Epithelial cell of proximal tubule (primary cell): ENCODE measurements at places on chromosomes 4 and X. TPM values are rescaled to one million over a fixed set of nuclear protein-coding genes. Genes with fewer than 3 reads are reported as not detected.
A peak's percentile ranks its signal among the peaks of the same experiment; 100 is the strongest.

DNA sequence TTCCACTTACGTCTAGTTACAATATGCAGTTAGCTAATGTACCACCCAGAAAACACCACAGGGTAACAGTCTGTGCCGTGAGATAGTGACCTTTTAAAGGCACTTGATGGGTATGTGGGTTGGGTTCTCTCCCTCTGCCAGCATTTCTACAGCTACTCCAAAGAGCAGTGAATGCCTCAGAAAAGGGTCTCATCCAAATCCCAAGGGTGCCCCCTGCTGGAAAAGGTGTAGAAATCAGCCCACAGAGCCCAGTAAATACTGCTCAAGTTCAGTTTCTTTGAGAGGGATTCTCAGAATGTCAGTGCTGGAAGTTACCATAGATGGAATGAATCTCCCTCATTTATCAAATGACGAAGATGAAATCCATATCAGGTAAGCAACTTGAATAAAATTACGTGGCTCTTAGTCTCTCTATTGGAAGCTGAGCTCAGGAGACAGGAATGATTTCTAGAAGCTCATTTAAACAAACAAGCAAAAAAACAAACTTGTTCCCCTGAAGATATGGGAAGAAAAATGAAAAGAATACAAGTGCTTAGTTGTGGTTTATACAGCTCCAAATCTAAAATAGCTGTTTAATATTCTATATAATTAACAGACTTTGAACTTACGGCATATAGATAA, 9.5 kb downstream of the RNF175 start:
- DNase-seq: peak; percentile 41

The HTN1 gene
- not detected in 2 replicates for total RNA-seq

The PRR32 gene
- not detected in 2 replicates for total RNA-seq

DNA sequence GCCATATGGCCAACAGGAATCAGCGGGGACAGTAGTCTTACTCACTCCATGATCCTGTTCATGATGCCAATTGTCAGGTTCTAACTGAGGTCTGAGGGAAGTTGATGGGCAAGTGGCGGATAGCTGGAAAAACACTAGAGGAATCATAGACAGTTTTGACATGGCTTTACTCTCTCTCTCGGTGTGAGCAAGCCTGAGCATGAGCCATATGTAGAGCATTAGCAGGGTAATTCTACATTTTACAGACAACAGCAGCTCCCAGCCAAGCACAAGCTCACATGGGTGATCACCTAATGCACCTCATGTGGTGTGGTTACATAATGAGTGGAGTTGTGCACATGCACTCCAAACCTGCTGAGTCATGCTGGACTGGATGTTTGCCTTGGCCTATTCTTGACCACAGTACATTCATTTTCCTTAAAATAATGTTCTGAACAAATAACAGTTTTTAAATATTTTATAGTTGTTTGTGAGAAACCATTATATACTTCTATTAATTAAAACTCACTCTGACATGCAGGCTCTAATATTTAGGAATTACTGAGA, 429.2 kb downstream of the GPAT3 start:
- no peak for DNase-seq

DNA sequence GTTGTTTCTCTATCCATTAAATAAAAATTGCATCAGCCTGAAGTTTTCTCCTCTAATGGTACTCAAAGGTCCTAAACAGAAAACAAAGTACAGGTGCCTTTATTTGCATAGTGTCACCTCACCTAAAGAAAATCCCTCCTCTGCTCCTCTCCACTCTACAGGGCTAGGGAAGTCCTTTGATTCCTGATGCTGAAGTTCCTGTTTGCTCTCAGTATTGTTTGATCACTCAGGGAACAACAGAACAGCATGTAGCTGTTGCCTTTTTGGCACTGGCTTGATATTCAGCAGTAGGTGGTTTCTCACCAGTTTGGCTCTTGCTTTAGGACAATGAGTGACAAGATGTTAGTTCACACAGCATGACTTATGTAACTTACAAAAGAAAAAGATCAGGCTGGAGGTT, 156.2 kb upstream of the SLC7A11 start:
- DNase-seq: no peak

- DNase-seq: no peak
These were observed 192.6 kb downstream of the AFAP1 start for GRCh38 chr4:7747062-7747385.

The WDR13 gene
- 64.9 and 82.8 TPM in 2 replicates for total RNA-seq

The SASH3 gene
- not detected in 2 replicates for total RNA-seq

DNA sequence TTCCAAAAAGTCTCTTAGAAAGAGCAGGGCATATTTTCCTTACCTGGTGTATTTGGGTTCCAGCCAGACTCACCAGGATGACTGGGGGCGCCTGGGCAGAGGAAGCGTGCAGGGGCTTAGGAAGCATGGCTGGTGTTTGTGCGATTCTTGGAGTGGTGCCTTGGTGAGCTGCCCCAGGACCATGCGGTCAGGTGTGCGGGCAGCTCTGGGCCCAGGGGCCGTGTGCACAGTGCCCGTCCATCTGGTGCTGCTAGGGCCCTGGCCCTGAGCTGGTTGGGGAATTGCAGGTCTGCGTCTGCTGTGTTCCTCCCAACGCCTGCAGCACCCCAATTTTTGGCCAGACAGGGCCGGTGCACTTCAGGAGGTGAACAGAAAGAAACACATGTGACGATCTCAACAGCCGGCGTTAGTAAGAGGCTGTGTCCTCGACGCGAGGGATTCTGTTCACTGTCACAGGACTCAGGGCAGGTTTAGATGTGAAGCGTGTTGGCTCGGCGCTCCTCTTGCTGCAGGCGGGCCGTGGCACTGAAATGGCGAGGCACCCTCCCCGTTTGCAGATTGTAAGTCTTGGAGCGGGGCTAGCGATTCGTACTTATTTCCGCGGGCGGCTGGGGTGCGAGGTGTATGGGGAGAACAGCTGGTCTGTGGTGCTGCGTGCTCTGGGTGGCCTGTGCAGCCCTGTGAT, 15.2 kb downstream of the RGS12 start:
- no peak for DNase-seq

The CSAG3 gene
- total RNA-seq: not detected in 2 replicates

GRCh38 chr4:94348666-94349065, 6.0 kb upstream of the HPGDS start:
- DNase-seq: no peak

DNA sequence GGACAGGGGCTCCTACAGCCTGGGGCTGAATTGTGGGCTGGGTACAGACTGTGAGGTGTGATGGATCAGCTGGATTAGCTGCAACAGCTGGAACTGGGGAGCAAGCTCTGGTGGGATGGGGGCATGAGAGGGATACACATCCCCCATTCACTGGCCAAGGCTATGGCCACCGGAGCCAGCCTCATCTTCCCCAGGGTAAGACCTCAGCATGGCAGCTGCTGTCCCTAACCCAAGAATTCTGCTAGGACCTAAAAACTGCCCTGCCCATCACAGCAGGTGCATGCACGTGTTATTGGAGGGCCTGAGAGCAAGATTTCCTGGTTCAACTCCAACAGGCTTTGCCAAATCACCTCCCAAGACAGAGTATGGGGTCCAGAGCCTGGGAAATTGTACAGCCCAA, 258.6 kb upstream of the AGTR2 start:
- DNase-seq: no peak

GRCh38 chrX:41561045-41561444, 113.9 kb downstream of the NYX start:
- peak; percentile 46 for DNase-seq

- no peak for DNase-seq
These were observed 56.1 kb upstream of the TMEM131L start for GRCh38 chr4:153409924-153410501.

DNA sequence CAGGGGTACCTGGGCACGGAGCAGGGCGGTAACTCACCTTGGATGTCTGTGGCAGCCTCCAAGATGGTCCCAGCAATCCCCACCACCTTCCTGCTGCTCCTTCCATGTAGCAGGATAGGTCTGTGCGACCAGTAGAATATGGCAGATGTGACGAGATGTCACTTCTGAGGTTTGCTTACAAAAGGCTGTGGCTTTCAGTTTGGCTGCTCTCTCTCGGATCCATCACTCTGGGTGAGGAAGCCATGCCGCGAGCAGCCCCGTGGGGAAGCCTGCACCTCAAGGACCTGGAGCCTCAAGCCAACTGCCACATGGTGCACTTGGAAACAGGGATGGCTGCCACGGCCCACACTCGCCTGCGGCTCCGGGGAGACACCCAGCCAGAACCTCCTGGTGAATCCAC, 37.6 kb downstream of the WFS1 start:
- DNase-seq: no peak

The CT83 gene
- not detected in 2 replicates for total RNA-seq

The RNF175 gene
- 0.72 and 2.3 TPM in 2 replicates for total RNA-seq

DNA sequence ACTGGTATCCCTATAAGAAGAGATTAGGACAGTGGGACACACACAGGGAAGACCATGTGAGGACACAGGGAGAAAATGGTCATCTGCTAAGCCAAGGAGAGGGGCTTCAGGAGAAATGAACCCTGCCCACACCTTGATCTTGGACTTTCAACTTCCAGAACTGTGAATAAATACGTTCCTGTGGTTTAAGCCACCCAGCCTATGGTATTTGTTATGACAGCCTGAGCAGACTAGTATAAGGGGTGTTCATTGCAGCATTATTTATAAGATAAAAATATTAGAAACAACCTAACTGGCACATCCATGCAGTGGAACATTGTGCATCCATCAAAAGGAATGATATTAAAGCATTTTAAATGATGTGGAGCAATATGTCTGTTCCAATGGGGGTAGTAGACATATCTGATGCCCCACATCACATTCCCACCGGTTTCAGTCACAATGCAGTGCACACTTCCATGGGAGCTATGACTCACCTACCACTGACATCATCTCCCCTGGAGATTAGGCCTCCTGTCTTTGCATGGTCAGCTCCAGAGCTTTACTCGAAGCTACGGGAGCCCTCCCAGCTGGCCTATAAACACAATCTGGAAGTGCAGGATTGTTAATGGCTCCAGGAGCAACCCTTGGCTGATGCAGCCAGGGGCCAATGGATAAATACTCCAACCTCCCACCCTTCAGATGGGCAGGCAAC, 38.9 kb upstream of the MAMLD1 start:
- DNase-seq: peak; percentile 52

DNA sequence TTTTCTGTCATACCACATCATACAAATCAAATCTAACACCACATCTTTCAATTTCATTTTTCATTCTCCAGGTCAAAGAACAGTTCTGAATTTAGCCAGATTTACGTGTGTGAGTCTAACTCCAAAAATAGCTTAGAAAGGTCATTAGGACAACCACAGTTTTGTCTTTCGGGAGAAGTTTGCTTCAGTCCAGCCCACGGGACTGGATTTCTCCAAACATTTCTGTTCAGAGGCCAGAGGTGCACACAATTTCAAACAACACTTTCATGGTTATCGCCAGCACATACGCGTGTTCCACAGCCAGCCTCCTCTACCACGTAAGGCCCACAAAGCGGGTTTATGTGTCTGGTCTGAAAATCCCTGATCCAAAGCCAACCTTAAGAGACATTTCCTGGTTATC, 65.9 kb downstream of the VEGFC start:
- no peak for DNase-seq

- no peak for DNase-seq
These were observed 137.9 kb upstream of the NALF2 start for GRCh38 chrX:69366183-69366582.

GRCh38 chr4:8552024-8552423, 28.2 kb upstream of the GPR78 start:
- DNase-seq: no peak

- no peak for DNase-seq
These were observed 6.5 kb downstream of the SPRY1 start for GRCh38 chr4:123403080-123403604.

The CNGA1 gene
- total RNA-seq: 0.87 and 2.8 TPM in 2 replicates

DNA sequence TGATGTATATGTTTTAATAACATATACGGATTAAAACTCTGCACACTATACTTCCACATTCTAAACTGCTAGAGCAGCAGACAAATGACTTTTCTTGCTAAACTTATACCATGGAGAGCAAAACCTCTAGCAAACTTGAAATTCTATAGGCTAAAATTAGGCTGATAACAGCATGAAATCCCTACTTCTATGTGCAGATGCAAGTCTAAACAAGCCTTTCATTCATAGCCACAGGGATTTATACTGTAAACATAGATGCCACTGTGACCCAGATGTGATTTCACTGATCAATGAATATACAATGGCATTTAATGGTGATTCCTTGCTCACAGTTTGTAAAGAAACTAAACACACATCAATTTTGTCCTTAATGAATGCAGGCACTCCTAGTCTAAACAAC, 151.0 kb downstream of the ANTXR2 start:
- DNase-seq: no peak

DNA sequence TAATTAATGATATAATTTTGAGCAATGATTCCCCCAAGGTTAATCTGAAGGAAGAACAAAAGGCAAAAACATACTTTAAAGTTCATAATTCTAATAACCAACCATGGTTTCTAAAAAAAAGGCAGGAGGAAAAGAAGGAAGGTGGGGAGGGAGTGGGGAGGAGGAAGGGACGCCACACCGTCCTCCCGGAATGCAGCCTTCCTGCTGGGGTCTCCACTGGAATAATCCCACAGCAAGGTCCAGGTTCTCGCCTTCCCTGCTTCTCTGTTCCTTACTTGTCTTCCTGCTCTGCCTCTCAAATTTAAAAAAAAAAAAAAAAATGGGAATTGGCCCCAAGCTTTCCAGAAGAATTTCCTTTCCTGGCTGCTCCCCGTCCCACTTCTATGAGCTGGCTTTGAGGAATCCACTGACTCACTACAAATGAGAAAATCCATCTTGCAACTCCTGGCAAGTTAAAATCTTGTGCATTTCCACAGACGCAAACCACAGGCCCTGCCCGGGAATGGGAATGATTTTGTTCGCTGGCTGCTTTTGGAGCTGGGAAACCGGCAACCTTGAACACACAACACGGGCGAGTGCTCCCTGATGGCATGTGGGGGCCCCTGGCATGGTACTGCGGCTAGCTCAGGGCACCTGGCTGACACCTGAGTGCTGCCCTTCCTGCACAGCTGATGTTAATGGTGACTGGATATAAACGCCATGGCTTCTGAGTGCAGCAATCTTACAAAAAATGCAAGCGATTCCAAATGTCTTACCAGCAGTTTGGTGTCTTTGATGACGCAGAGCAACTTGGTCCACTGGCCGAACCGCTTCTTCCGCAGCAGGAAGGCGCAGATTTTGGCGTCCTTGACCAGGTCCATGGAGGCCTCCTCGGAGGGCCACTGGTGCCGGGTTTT, 97.0 kb downstream of the AFAP1 start:
- DNase-seq: peak; percentile 92

DNA sequence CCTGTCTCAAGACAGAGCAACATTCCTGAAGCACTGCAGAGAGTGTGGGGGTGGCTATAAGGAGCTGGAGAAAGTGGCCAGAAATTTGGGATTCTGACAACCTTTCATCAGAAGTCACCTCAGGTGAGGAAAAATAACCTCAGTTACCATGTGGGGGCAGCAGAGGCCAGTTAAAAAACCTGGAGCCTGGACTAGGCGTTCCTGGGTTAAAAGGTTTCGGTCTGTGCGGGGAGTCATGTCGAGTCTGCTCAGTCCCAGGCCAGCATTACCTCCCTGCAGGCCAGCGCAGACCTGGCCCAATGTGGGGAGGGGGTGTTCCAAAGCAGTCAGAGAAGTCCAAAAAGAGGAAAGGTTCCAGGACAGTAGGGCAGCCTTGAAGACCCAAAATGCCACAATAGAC, 10.9 kb upstream of the NALF2 start:
- no peak for DNase-seq
